Stimulated activated CD4-positive, alpha-beta T cell treated with anti-CD3 and anti-CD28 coated beads, Interleukin-4, amount 100 ng/mL, for 4 hours (primary cell): ENCODE measurements at places on chromosomes 1 and 21.
A peak's percentile ranks its signal among the peaks of the same experiment; 100 is the strongest.

DNA sequence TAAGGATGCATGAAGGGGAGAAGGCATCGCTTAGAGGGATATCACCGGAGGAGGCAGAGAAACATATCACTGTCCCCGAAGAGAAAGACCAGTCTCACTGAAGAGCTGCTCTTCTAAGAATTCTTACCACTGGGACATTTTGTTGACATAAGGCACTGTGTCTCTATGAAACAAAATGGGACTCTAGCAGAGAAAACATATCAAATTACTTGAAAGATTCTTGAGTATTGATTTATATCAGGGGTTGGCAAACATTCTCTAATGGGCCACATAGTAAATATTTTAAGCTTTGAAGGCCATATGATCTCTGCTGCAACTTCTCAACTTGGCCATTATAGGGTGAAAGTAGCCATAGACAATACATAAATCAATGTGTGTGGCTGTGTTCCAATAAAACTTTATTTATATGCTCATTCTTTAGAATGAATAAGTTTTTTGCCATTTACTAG, 41.0 kb upstream of the GREM2 start:
- no peak for DNase-seq

DNA sequence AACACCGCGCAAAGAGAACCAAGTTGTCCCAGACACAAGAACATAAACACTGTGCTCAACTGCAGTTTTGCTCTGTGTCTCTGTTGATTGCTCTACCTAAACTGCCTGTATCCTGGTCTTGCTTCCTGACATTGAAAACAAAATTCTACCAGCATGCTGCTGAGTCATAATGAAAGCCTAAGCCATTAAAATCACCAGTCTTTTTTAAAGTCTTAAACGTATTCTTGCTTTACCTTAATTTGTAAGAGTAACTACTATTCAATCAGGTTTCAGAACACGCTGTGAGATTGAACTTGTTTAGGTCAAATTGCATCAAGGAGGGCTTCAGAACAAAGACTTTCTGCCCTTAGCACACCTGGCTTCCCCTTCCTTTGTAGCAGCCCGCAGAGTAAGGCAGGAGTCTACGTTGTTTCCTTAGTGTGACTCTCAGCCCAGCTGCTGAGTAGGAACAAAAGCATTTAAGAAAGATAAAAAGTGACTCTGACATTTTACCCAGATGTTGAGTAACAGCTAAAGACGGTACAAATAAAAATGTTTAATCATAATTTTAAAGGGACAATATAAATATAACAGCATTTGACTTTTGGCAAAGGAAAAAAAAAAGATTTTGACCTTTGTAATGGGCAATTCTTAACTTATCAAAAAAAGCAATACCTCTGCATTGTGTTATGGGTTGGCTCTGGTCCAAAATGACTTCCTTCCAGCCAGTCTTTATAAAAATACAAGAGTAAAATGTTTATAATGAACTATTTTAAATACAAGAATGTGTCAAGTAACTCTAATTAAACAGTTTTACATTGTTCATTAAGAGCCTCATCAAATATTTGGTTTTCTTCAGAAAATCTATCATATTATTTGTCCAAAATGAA, 186.9 kb upstream of the ADGRL4 start:
- DNase-seq = no peak

- DNase-seq = no peak
Observed at GRCh38 chr1:163046071-163046470, 23.1 kb upstream of the RGS4 start.

DNA sequence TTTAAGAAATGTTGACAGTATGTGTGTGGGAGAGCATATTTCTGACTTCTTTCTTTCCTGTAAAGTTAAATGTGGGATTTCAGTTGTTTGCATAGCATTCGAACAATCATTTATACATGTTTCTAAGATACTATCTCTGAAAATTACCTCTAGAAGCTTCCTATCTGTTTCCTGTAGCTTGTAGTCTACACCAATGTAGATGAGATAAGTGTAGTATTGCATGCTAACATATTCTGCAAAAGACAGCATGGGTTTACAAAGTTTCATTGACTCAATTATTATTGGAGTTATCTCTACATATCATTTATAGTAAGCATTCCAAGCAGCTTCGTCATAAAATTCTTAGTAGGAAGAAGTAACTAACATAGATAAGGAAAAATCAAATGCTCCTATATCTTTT, 98.9 kb upstream of the DPYD start:
- DNase-seq = no peak

DNA sequence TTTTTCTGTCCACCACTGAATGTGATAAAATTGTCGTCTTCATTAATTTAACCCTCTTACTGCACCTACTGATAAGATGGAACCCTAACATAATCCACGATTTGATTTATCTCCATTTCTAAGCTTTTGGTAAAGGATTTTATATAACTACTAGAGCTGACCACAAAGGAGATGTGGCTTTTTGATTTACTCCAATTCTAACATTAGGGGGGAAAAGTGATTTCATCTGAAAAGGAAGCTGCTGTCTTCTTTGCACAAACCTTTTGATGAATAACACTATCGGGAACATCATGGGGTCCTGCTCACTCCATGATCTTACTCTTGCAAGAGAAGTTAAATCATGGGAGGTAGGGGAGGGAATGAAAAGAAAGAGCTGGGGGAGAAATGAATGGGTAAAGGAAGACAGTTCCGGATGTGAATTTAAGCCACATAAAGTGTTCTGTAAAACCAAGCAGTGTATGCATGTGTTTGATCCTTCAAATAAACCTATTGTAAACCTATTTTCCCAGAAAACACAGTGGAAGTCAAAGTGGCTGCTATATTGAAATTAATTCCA, 161.8 kb downstream of the GABPA start:
- DNase-seq = no peak

GRCh38 chr1:167599957-167600581, 30.0 kb upstream of the RCSD1 start:
- DNase-seq = peak; percentile 15

GRCh38 chr1:170296211-170296610, 150.5 kb downstream of the NTMT2 start:
- no peak for DNase-seq

GRCh38 chr1:230271300-230272035, 154.7 kb downstream of the PGBD5 start:
- no peak for DNase-seq

- DNase-seq = no peak
Observed at GRCh38 chr1:200305806-200306205, 104.0 kb downstream of the ZNF281 start.

DNA sequence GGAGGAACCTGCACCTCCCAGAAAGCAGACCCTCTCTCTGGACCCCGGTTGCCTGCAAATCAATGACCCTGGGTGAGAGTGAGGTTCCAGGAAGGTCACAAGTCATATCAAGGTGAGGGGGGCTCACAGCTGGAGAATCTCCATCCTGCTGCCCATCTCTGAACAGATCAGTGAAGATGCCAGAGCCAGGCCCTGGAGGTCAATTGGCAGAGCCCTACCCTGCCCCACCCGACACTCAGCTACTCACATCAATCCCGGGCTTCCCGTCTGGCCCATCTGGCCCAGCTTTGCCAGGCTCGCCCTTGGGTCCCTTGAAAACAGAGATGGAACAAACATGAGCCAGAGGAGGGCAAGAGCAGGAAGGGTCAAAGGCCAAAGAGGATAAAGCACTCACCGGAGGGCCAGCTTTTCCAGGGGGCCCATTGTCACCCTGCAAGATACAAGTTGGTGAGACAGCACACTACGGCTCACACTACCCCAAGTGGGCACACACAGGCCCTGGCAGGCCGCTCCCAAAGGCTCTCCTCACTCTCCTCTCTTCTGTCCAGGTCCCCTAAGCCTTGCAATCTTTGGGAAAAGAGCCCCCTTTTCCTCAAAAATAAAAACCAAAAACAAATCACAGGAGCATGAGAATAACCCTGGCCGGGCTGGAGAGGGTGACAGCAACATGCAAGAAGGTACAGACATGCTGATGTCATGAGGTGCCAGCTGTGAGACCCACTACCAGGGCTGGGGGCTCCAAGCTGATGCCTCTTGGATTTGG, 2.9 kb downstream of the COL9A2 start:
- DNase-seq = no peak

GRCh38 chr1:92136341-92136740, 56.2 kb downstream of the BTBD8 start:
- no peak for DNase-seq

DNA sequence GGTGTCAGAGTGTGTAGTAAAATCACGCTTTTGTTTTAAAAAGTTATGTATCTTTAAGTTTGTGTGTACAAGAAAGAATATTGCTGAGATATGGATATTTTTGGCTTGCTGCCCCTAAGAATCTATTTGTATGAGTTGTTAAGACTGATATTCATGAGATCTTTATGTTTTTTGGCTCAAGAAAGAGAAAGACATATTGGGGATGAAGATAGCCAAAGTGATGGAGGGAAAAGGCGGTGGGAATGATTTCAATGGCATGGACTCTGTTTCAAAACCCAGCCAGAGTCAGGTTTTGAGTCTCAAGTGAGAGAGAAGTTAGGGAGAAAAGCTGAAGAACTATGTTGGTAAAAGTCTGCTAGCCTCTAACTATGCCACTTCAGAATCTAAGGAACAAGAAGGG, 351.7 kb downstream of the PBX1 start:
- no peak for DNase-seq

DNA sequence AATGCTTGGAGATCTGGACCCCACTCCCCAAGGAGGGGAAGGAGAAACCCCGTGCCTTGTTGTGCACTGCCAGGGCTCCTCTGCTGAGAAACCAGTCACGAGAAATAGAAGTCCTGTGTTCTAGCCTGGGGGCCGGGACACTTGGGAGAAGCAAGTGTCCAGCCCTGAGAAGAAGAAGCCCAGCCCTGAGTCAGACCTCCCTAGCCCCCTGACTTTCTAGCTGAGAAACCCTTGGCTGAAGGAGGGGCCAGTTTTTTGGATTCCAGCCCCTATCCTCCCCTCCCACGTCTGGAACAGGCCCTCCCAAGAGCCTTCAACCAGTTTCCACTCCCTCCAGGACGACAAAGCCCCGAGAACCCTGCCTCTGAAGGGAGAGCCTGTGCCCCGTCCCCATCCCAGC, 100.5 kb downstream of the NAV1 start:
- DNase-seq = no peak

DNA sequence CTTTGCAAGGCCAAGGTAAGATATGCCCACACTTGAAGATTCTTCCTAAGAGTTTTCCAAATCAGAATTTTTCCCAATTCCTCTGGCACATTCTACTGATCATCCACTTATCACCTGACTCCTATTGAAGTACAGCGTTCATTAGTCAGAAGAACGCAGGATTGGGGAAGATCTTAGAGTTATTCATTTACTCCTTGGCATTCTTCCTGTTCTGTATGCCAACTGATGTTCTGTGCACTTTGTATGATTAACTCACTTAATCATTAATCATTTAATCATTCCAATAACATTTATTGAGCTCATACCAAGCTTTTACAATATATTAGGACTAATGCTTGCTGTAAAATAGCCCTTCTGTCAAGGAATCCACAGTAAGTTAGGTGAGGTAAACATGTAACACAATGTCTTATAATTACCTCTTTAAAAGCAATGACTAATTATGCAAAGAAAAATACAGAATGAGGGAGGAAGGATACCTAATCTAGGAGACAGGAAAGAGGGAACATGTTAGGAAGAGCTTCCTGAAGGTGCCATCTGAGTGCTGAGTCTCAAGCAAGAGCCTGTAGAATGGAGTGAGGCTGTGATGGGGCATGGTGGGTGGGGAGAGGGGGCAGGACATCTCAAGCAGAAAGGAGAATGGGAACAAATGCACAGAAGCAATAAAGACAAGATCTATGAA, 71.1 kb upstream of the DPT start:
- no peak for DNase-seq

GRCh38 chr1:71393301-71393700, 312.5 kb upstream of the ZRANB2 start:
- DNase-seq = no peak

DNA sequence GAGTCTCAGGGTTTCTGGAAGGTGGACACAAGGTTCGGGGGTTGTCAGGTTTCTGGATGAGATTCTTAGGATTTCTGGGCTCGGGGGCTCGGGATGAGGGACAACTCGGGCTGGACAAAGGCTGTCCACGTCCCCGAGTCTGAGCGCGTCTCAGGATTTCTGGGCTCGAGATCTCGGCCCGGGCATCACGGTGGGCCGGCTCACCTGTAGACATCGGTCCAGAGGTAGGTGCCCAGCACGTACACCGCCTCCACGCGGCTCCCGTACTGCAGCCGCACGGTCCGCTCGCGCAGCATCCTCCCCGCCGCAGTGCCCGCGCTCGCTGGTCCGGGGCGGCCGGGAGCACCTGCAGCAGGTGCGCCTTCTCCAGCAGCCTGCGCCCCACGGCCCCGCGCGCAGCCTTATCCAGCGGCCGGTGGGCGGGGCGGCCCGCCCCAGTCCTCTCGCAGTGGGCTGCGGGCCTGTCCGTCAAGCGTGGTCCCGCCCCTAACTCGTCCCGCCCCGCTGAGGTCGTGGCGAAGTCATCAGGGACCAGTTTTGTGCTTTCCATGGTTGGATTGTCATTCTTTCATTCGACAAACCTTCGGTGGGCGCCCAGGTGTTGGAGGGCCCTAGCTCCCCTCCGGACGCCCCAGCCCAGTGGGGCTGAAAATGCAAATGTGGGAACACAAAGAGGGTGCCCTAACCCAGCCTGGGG, at the start of gene PADI2:
TSS of gene PADI2 (minus strand) at position 376 of the 697 bp plus-strand sequence. CDS start at position 296, 80 bp downstream.
- peak; percentile 53 for DNase-seq

DNA sequence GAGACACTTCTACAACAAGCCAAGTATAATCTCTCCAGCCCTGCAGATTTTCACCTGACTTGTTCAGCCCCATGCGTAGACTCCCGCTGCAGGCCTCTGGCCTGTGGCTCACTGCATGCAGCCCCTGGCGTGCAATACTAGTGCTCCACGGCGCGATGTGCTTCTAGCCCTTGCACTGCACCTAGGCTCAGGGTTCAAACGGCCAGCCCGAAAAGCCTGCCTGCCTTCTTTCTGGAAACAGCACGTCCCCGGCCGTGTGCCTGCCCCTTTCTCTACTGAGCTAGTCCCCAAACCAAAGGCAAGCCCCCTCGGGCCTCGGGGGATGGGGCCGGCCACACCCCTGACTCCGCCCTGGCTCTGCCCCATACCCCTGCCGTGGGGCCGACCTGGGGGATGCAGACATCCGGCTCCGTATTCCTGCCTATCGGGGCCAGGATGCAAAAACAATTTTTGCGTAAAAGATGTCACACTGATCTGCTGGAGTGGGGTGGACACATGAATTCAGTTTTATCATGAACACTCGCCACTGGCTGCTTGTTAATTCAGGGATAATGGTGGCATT, 26.3 kb upstream of the TRAPPC10 start:
- no peak for DNase-seq

DNA sequence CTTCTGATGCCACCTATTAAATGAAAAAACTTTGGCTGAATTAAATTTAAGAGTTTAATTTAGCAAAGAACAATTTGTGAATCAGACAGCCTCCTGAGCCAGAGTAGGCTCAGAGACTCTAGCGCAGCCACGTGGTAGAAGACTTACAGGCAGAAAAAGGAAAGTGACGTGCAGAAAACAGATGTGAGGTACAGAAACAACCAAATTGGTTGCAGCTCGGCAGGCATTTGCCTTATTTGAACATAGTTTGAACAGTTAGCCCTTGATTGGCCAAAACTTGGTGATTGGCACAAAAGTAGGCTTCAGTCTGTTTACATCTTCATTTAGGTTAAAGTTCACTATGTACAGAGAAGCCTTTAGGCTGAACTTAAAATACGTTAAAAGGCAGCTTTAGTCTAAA, 22.9 kb downstream of the TCP10L start:
- no peak for DNase-seq
